ENCODE measurements at places on chromosomes 12 and 14.

DNA sequence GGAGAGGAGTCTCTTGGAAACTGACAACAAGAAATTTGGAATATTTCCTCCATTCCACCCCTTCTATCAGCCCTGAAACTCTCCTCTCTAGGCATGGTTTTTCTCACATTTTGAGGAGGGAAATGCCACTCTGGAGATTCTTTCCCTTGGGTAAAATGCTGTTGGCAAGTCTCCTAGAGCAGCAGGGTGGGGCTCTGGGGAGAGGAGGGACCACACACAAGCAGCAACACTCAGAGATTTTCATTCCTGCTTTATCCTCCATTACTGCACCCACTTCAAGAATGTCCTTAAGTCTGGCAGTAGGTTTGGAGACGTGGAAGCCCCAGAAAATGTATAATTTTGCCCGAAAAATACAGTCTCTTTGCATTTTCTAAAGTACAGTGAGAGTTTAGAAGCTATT is 130.8 kb upstream of the FLRT2 start:
- DNase-seq = no peak

GRCh38 chr12:57618966-57619433 is 7.8 kb downstream of the ARHGEF25 start:
- DNase-seq = no peak

GRCh38 chr12:69067713-69068112 is 134.7 kb upstream of the CPM start:
- no peak for DNase-seq

DNA sequence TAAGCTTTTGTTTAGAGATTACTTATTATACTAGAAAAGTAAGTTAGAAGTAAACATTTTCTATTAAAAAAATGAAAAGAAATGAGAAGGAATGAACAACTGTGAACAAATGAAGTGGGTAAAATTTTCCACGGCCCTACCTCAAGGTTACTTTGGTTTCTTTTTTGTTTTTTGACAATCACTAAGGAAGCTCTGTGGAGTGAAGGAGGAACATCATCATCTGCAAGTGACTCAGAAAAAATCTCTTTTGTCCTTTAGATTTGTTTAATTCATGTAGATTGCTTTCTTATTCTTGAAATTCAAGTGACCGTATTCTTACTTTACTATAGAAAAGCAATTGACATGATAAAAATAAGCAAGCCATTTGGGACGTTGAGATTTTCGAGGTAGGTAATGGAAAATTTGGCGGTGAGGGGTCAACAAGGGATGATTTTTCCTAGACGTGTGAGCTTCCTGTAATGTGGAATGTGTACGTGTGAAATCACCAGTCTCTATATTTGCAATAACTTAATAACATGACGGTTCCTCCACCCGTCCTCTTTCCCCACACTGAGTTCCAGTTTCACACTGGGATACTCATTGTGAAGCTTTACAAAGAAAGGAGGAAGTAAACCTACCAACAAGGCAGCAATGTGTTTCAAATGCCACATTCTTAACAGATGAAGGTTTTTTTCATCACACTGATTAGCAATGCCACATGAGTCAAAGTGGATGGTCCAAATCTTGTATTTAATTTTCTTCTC is 62.3 kb upstream of the EGLN3 start:
- no peak for DNase-seq

- no peak for DNase-seq
Measured at GRCh38 chr12:56529656-56530055, 8.0 kb downstream of the RBMS2 start.

GRCh38 chr14:99774556-99775307 is 18.5 kb upstream of the EML1 start:
- no peak for DNase-seq

- DNase-seq = no peak
Measured at GRCh38 chr14:58138714-58139482, 13.1 kb downstream of the ARMH4 start.

Measured in HuH-7.5 (cell line).